ENCODE measurements at places on chromosomes 5 and 9. TPM values are rescaled to one million over a fixed set of nuclear protein-coding genes. Genes with fewer than 3 reads are reported as not detected.
A peak's percentile ranks its signal among the peaks of the same experiment; 100 is the strongest.

- DNase-seq: no peak
Observed at GRCh38 chr5:112684121-112684520, 53.6 kb upstream of the APC start.

- DNase-seq: no peak
Observed at GRCh38 chr5:159917994-159918393, 1.7 kb downstream of the ADRA1B start.

DNA sequence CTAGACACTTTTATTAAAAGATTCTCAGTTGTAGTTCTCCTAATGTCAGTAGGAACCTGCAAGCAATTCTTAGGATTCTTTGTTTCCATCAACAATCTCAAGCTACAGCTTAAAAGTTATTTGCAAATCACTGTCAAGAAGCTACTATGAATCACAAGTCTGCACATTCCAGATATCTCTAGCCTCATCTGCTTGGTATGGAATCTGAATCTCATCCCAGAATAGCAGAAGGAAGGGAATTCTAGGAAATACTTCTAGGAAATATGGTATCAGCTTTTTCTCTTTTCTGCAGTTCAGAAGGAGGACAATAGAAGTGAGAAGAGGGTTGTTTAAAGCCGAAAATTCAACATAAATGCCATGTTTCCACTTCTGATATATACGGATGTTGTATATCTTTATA lies 792.2 kb upstream of the CDH9 start:
- DNase-seq: no peak

The BSPRY gene
- polyA plus RNA-seq: 2.8 TPM

DNA sequence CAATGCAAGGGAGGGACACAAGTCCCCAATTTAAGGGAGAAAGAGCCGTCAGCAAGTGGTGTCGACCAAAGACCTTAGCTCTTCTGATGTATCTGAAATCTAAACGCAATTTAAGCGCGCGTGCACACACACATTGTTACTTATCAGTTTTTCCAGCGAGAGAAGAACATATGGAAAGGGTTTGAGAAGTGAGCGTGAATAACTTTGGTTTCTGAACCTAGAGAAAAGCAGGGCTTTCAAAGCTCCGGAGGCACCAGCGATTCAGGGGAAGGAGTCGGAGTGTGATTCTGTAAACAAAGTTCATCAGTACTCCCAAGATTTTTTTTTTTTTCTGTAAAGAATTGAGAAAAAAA lies 191.8 kb downstream of the MEF2C start:
- no peak for DNase-seq

The FOXD1 gene
- polyA plus RNA-seq: 0.07 TPM

GRCh38 chr5:82426464-82427154 lies 148.5 kb upstream of the RPS23 start:
- DNase-seq: no peak

The MLANA gene
- polyA plus RNA-seq: not detected

The QRFP gene
- polyA plus RNA-seq: not detected

DNA sequence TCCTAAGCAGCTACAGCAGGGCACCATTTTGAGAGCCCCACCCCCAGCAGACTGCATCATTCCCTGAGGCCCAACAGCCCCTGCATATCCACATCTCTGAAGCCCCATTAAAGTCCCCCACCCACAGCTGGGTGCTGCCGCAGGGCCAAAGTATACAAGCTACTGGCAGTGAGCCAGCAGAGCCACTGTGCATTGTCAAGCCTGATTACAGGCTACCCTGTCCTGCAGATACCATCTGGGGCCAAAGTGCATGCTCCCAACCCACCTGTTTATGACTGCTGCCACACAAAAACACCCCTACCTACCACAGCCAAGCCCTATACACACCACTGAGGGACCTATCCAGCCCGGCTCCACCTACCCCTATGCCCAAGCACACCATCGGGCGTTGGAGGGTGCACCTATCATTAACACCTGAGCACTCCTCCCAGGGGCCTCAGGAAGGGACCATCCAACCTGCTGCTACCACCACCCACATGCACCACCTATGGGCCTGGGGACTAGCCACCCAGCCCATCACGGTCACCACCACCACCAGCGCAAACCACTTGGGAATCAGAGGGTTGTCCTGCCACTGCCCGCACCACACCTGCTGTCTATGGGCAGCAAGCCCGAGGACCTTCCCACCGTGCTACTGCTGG lies 105.0 kb downstream of the PLPP1 start:
- DNase-seq: peak; percentile 23

The RIOK2 gene
- polyA plus RNA-seq: 7.9 TPM

DNA sequence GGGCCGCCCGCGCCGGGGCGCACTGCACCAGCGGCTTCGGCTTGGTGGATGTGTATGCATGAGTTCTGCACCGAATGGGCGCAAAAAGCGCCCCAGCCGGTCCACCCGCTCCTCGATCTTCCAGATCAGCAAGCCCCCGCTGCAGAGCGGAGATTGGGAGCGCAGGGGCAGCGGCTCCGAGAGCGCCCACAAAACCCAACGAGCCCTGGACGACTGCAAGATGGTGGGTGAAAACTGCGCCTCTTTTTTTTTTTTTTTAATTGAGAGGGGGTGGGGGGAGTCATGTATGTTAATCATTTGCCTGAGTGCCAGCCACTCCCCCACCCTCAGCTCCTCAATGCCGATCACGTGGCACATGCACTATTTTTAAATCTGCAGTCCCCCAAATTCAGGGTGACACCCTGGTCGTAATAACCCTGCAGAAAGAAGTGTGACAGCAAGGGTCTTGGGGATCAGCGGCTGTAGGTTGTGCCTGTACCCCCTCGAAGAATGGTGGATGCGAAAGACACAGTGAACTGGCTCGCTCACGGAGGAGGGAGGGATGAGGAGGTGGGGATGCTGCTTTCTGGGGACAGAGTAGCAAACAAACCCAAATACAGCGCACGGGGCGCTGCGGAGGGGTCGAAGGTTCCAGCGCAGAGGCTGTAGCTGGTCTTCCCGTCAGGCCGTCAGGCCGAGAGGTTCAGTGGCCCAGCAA lies 900 bp downstream of the RGS7BP start:
- DNase-seq: no peak

- no peak for DNase-seq
Observed at GRCh38 chr5:135587721-135588663, 9.2 kb upstream of the CXCL14 start.

DNA sequence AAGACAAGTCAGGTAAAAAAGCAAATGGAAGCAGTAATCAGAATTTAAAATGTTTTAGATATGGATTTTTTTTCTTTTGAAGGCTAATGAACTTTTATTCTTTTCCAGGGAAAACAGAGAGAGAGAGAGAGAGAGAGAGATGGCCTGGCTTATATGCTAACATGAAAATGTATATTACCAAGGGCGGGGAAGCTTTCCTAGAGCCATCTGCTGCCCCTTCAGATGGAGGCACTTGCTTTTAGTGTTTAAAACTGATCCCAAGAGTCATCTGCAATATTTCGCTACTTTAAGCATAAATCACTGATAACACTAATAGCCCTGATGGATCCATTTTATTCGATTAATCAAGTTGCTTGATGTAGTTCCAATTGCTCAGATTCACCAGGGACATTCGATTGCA lies 186.1 kb upstream of the ADAMTS16 start:
- DNase-seq: no peak

The PMPCA gene
- 77.2 TPM for polyA plus RNA-seq

The IDNK gene
- 4.2 TPM for polyA plus RNA-seq

GRCh38 chr5:109655841-109656240 lies 33.9 kb upstream of the MAN2A1 start:
- DNase-seq: no peak

DNA sequence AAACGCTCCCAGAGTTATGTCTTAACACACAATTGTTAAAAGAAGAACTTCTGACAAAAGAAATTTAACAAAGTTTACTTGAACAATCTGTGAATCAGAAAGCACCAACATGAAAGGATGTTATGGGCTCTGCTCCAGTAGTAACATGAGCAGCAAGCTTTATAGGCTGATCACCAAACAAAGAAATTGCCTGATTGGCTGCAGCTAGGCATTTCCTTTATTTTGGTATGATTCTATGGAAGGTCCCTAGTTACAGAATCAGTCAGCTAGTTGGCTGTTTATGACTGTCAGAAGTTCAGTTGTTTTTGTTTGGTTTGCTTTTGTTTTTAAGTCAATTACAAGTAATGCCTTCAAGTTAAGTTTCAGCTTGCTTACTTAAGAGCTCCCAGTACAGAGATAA lies 102.4 kb upstream of the SMC2 start:
- no peak for DNase-seq

DNA sequence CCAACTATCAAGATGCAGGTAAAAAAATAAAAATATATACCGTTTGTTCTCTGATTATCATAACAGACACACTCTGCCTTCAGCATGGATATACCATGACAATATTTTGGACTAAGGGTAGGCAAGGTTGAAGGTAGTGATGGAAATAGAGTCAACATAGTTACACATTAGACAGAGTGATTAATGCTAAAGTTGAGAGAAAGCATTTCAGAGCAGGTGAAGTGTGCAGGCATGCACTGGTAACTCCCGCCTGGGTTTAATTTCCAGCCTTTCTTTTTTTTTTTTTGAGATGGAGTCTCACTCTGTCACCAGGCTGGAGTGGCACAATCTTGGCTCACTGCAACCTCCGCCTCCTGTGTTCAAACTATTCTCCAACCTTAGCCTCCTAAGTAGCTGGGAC lies 458.5 kb downstream of the TLR4 start:
- no peak for DNase-seq

GRCh38 chr9:36941441-36941840 lies 92.6 kb downstream of the PAX5 start:
- DNase-seq: no peak

GRCh38 chr9:126149661-126150060 lies 177.0 kb upstream of the MVB12B start:
- no peak for DNase-seq

- no peak for DNase-seq
Observed at GRCh38 chr9:72948575-72949243, 4.1 kb downstream of the ALDH1A1 start.

The F2R gene
- polyA plus RNA-seq: 3.1 TPM

The WNT8A gene
- polyA plus RNA-seq: not detected

GRCh38 chr9:114494776-114495569 lies 10.3 kb downstream of the WHRN start:
- DNase-seq: no peak

DNA sequence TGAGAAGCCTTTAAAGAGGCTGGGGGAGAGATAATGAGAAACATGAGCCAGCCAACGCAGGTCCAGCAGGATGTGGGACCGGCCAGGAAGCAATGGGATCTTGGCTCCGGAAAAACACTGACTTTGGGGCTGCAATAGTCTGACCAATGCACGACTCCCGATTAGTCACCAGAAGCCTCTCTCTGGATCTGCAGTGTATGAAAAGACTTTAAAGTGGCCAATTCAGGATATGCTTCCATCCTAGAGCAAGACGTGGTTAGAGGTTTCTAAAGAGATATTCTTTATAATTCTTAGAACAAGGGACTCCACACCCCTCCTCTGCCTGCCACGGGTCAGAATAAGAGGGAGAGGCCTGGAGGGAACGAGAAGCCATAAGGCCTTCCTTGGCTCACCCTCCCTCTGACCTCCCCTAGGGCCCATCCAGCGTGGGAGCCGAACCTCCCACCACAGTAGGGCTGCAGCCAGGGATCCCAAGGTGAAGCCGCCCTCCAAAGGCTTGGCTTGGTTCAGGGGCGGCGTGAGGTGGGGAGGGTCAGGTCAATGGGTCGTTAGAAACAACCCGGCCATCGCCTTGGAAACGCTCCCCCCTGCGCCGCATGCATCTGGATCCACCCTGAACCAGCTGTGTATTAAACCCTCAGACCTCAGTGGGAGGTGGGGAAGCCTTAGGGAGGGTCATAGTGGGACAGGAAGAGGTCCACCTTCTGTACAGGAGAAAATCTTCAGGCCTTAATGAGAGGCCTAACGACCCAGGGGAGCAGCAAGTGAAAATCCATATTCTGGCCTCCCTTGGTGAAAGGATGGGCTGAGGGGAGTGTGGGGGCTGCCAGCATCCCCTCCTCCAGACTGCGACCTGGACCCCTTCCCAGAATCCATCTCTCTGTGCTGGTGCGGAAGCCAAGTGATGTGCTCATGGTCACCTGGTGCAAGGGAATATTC lies 11.1 kb downstream of the FGF1 start:
- peak; percentile 61 for DNase-seq

DNA sequence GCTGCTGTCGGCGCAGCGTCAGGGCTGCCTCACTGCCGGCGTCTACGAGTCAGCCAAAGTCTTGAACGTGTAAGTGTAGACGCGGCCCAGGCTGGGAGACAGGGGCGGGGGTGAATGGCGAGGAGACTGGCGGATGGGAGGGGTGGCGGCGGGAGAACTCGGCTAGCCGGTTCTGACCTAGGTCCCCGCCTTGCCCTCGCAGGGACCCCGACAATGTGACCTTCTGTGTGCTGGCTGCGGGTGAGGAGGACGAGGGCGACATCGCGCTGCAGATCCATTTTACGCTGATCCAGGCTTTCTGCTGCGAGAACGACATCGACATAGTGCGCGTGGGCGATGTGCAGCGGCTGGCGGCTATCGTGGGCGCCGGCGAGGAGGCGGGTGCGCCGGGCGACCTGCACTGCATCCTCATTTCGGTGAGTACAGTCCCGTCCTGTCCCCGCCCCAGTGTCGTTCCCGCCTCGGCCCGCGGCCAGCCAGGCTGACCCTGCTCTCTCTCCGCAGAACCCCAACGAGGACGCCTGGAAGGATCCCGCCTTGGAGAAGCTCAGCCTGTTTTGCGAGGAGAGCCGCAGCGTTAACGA lies 745 bp downstream of the GADD45G start:
- peak; percentile 59 for DNase-seq

- DNase-seq: no peak
Observed at GRCh38 chr5:60576425-60576824, 123.5 kb downstream of the DEPDC1B start.

The TAL2 gene
- not detected for polyA plus RNA-seq

DNA sequence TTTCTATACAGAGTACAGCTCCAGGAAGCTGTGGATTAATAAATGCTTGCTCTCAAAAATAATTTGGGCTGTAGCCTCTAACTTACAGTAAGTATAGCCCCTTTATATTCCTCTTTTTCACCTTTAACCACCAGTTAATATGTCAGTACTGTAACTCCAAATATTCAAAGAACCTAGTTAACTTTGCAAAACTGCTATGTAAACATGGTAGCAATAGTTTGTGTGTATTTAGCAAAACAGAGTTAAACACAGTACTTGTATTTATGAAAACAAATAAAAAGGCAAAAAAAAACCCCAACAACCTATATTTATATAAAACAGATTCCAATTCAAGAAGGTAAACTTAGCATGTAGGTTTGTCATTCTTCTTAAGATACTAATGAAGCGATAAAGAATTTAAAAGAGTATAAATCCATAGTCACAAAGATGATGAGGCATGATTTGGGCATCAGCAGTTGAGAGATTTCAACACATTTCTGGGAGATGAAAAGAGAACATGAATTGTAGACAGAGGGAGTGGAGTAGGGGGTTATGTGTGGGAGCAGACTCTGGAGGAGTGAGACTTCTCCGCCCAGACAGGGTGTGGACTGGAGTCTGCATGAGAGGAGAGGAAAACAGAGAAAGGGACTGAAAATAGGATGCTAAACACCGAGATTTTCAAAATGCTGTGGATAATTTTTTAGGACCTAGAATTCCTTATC lies 47.0 kb upstream of the F2RL1 start:
- no peak for DNase-seq
